Stimulated activated CD8-positive, alpha-beta memory T cell treated with anti-CD3 and anti-CD28 coated beads, Interleukin-2, amount 100 ng/mL, for 1 hour (primary cell): ENCODE measurements at places on chromosomes 1 and 21.

DNA sequence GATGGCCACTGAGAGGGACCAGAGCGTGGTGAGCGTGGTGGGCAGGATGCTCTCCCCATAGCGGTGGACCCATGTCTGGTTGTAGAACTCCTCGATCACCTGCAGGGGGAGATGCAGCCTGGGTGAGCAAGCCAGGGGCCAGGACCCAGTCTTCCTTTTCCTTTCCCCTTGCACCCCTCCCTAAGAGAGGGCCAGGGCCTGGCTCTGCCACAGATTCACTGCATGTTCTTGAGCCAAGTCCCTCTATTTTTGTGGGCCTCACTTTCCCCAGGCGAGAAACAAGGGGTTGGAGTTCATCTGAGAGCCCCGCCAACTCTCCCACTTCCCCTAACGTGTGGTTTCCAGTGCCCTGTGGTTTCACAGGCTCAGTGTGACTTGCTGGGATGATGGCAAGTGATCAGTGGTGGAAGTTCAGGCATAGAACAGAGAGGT is 27.5 kb downstream of the SLC2A1 start:
- DNase-seq, result no peak

- DNase-seq, result no peak
These were observed 14.0 kb downstream of the THEMIS2 start for GRCh38 chr1:27886353-27886679.

GRCh38 chr1:109567877-109568672 is 19.7 kb downstream of the GNAI3 start:
- no peak for DNase-seq

GRCh38 chr1:96513136-96513535 is 208.4 kb upstream of the PTBP2 start:
- DNase-seq, result no peak
